ENCODE measurements at places on chromosomes 4 and X.
A peak's percentile ranks its signal among the peaks of the same experiment; 100 is the strongest.

DNA sequence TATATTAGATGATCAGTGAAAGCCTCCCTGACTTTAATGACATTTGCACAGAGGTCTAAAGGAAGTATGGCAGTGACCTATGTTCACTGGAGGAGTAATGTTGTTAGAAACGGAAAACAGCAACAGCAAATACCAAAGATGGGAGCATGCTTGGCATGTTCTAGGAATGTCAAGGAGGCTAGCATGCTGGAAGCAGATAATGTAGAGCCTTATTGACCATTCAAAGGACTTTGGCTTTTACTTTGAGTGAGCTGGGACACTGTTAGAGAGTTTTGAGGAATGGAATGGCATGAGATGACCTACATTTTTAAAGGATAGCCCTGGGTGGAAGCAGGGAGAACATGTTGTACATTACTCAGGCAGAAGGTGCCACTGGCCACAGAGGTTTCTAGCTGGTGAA lies 6.0 kb downstream of the RPA4 start:
- DNase-seq = peak; percentile 22

GRCh38 chr4:15779809-15780208 lies 1.7 kb downstream of the CD38 start:
- no peak for DNase-seq

- DNase-seq = no peak
Measured at GRCh38 chr4:7478665-7479064, 43.9 kb upstream of the PSAPL1 start.

DNA sequence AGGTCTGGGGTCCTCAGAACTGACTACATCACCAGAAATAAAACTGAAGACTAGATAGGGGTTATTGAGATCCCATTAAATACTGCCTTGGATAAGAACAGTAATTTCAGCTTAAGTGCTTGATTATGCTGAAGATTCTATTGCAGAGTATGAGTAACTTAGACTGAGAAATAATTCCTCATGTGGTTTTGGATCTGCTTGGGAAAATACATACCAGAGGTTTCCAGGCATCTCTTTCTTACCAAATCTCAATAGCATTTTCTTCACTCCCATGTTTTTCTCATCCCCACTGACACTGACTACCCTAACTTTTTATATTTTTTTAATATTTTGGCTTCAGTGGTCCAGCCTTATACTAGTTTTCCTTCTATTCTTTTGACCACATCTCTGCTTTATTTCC lies 92.0 kb upstream of the TEX13D start:
- no peak for DNase-seq

DNA sequence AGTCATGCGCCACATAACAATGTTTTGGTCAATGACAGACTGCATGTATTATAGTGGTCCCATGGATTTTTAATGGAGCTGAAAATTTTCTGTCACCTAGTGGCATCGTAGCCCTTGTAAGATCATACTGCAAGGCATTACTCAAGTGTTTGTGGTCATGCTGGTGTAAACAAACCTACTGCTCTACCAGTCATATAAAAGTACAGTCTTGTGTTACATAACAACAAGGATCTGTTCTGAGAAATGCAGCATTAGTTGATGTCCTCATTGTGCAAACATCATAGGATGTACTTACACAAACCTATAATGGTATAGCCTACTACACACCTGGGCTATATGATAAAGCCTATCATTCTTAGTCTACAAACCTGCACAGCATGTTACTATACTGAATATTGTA lies 34.6 kb downstream of the COX18 start:
- DNase-seq = no peak

DNA sequence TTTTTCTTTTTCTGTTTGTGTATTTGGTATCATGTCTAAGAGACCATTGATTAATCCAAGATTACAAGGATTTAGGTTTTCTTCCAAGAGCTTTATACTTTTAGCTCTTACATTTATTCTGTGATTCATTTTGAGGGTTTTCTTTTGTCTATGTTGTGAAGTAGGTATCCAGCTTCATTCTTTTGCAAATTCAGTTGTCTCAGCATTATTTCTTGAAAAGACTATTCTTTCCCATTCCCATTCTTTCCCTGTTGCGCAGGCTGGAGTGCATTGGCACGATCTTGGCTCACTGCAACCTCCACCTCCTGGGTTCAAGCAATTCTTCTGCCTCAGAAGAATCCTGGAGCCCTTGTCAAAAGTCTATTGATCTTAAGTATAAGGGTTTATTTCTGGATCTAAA lies 164.9 kb downstream of the NAA11 start:
- no peak for DNase-seq

- peak; percentile 95 for DNase-seq
Measured at GRCh38 chr4:113452868-113453620, 308.5 kb downstream of the CAMK2D start.

DNA sequence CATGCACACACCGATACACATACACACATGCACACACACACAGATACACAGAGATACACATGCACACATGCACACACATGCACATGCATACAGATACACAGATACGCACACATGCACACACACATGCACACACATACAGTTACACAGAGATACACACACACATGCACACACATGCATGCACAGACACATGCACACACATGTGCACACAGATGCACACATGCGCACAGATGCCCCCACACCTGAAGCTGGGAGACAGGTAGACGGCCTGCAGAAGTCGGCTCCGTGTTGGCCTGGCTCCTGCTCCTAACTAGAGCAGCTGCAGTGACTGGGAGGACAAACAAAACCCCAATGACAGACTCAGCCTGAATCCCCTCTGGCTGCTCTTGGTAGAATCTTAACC lies 46.8 kb downstream of the PSAPL1 start:
- no peak for DNase-seq

- peak; percentile 69 for DNase-seq
Measured at GRCh38 chrX:108070891-108071290, 20.5 kb downstream of the PSMD10 start.

- DNase-seq = no peak
Measured at GRCh38 chr4:146033149-146033548, 94.5 kb upstream of the ZNF827 start.

DNA sequence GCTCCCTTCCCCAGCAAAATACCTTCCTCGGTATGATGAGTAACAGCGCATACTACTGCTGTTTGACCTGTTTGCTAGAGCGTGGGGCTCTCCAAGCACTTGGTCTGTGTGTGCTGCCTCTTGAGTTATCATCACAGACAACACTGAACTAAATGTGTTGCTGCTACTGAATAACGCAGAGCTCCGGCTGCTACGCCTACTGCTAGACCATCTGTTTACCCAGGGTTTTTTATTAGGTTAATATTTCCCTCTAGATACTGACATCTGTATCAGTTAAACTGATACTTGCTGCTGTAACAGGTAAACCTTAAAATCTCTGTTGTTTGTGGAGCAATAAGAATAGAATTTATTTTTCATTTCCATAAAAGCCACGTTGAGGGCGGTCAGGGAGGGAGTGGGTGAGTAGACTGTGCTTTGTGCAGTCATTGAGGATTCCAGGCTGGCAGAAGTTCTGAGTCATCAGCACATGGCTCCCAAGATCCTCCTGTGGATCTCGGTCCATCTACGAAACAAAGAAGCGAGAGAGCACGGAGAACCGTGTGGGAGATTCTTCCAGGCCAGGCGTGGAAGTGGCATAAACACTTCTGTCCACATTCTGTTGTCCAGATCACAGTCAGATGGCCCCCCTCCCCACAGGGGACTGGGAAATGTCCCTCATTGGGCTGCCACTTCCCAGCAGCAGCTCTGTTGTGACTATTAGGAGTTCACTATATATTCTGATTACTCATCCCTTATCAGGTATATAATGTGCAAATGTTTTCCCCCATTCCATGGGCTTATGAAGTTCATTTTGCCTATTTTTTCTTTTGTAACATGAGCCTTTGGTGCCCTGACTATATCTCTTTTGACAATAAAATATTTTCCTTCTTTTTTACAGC lies 14.1 kb downstream of the GRK4 start:
- peak; percentile 33 for DNase-seq

DNA sequence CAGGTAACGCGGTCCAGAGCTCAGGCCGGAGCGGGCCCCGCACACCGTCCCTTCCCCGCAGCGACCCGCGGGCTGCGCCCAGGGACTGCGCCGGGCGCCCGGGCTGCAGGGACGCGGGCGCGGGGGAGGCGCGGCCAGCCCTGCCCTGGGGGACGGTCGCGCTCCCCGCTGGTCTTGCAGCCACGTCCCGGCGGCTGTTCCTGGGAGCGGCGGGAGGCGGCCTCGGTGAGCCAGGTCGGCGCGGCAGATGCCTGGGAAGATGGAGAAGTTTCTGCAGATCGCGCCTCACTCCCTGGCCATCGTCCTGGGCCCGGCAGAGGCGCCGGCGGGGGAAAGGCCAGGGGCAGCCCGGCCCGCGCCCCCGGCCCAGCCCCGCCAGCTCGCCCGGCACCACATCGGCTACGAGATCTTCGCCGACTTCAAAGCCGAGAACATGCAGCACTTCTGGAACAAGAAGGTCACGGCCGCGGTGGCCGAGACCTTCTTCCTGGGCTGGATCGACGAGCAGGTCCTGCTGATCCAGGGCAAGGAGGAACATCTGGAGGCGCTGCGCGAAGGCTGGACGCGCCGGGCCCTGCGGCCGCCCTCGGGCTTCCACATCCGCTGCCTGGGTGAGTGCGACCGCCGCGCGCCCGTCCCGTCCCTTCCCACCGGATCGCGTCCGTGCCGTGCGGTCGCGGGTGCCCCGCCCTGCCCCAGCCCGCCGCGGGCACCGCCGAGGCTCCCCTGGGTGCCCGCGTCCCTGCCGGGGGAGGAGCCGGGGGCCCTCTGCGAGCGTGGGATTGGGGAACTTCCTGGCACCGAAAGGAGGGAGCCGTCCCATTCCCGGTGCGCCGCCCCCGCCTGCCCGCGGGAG lies 107.4 kb upstream of the STOX2 start:
- peak; percentile 7 for DNase-seq

DNA sequence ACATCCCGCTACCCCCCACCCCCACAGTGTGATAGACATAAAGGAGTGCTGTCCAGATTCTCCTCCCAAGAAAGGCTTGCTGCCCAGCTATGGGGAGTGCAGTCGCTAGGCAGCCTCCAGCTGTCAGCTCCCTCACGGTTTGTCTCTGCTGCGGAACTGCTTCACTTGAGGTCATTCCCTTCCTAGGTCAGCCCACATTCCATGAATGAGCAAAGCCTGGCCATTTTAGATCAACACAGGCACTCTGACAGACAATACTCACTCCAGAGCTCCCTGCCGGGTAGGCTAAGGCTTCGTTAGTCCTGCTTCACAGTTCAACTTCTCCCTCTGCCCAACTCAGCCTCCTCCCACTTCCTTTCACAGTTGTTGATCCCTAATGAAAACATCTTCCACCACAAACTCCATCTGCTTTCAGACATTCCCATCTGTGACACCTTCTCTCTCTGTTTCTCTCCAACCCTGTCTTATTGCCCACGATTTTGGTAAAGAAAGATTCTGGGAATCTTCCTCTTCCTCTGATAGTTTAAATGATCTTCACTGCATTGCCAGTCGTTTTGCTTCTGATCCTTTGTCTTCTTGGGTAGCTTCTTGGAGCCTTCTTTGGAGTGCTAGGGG lies 318.9 kb upstream of the F9 start:
- DNase-seq = no peak

DNA sequence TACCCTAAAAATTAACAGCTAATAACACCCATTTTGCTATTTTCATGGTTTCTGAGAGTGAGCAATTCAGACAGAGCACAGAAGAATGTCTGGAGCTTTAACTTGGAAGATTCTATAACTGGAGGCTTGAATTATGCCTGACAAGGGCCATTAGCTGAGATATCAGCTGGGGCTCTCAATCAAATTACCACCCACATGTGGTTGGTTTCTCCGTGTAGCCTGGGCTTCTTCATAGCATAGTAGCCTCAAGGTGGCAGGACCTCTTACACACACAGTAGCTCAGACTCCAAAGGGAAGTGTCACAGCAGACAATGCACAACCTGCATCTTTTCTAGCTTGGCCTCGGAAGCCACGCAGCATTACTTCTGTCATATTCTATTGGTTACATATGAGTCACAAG lies 127.3 kb downstream of the EFHC2 start:
- no peak for DNase-seq

- no peak for DNase-seq
Measured at GRCh38 chr4:35644591-35644990, 599.7 kb downstream of the ARAP2 start.
